ENCODE measurements at places on chromosomes 2 and 18.

GRCh38 chr2:113080134-113080533 is 12.4 kb downstream of the IL1F10 start:
- peak; percentile 61 for DNase-seq

DNA sequence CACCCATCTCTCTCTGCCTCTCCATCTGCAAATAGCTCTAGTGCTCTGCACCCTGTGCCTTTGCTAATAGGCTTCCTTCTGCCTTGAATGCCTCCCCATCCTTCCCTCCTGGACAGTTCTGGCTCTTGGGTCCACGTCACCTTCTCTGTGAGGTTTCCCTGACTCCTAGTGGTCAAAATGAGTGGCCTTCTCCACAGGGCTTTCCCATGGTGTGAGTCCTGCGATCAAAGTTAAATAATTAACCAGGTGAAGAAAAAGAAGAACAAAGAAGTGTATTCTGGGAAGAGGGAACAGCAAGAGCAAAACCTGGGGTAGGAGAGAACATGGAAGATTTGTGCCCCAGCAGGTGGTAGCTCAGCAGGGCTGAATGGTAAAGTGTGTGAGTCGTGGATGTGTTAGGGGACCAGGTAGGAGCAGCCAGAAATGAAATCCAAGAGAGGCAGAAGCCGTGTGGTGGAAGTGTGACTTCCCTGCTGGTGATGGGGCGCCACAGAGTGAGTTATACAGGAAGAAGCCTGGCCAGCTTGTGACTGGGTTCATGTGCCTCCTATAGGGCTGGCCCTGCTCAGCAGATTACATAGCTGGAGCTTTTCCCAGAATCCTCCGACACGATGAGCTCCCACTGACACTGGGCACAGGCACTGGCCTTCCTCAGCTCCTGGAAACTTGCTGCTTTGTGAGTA is 93.8 kb upstream of the LDAH start:
- DNase-seq: no peak

DNA sequence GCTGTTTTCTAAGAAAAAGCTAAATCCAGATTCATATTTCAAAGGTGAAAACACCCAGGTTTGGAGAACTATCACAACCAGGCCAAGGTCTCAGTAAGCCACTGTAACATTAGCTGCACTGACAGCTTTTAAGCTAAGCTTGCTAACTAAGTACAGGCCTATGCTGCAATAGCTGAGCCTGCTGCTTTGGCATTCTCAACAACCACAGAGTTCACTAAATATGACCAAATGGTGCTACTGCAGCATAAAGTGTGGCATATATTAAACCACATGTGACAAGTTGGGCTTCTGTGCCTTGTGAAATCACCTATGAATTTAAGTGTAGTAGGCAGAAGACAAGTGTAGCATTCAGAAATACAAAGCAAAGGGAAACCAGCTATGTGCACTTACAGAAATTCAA is 206.7 kb downstream of the TCF4 start:
- DNase-seq: no peak

- no peak for DNase-seq
These were observed 13.2 kb downstream of the TXNDC2 start for GRCh38 chr18:9898792-9899549.

DNA sequence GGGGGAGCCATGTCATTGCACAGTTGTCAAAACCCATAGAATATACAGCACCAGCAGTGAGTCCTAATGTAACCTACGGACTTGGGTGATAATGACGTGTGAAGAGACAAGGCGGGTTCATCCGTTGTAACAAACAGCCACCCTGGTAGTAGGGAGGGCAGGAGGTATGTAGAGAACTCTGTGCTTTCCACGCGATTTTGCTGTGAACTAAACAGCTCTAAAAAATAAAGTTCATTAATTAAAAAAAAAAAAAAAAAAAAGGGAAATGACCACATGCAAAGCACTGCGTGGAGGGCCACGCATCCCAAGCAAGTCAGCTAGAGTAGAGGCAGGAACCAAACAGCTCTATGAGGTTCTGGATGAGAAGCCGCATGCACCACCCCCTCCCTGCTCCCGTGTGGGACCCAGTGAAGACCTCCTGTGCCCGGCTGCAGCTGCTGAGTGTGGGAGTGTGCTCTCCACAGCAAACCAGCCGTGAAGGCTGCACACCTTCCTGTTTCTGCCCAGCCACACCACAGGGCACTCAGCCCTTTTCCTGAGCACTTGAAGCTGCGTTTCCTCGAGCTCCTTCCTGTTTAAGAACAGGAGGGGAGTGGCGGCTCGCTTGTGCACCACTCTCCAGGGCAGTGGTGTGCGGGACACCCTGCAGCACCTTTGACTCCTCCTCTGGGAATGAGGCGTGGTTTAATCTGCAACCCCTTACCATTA is 65.6 kb downstream of the ODC1 start:
- no peak for DNase-seq

DNA sequence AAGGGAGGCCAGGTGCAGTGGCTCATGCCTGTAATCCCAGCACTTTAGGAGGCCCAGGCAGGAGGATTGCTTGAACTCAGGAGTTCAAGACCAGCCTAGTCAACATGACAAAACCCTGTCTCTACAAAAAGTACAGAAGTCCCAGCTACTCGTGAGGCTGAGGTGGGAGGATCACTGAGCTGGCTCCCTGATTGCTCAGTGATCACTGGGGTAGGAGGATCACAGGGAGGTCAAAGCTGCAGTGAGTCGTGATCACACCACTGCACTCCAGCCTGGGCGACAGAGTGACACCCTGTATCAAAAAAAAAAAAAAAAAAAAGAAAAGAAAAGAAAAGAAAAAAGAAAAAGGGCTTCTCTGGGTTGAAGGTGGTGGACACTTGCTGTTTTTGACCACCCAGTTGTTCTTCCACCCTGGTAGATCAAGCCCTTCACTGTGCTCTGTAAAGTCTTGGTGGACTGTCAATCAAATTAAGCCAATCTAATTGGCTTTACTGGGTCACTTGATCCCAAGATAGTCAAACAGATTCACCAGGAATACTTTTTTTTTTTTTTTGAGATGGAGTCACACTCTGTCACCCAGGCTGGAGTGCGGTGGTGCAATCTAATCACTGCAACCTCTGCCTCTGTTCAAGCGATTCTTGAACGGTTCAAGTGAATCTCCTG is 191.6 kb downstream of the AGPS start:
- DNase-seq: no peak

DNA sequence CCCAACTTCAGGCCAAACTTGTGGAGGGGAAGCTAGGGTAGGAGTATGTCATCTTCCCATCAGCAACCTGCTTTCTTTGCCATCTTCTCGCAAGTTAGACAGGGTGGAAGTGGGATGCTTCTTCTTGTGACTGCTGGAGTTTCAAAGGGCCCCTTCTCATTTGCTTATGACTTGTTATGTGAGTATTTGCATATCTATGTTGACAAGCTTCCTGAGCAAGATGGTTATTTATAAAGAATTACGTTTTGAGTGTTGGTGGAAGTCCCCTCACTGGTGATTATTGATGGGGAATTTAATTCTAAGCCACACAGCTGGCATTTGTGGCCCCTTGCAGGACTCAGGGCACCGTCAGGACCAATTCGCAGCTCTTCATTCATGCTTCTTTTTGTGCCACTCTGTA is 791.0 kb downstream of the LRRTM4 start:
- no peak for DNase-seq

DNA sequence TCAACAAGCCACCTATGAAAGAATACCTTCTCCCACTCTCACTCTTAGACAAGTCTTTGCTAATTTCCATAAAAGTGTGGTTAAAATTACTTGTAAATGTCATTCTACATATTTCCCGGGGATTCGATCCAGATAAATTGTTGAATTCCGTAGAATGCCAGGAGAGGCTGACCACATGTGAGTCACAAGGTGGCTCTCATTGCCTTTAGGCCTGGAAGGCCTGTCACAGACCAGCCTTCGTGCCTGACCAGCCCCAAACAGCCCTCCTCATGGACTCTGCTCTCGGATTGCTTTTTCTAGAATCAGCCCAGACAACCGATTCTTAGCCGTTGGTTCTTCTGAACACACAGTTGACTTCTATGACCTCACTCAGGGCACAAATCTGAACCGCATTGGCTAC is 86.0 kb downstream of the RTN4 start:
- DNase-seq: no peak

DNA sequence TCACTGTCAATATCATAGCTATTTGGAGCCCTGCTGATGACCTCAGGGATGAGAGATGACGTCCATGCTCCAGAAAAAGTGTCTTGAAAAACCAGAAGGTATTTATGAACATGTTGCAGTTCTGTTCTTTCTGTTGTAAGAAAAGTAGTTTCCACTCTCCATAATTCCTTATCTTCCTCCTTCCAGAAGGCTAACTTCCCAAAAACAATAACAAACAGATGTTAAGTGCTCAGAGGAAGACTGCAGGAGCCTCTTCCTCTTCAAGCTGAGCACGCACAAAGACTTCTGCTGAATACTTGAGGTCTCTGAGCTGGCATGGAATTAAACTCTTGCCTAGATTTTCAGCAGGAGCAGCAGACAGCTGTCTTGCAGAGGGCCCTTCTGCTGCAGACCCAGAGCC is 434.5 kb upstream of the KLHL29 start:
- DNase-seq: no peak

DNA sequence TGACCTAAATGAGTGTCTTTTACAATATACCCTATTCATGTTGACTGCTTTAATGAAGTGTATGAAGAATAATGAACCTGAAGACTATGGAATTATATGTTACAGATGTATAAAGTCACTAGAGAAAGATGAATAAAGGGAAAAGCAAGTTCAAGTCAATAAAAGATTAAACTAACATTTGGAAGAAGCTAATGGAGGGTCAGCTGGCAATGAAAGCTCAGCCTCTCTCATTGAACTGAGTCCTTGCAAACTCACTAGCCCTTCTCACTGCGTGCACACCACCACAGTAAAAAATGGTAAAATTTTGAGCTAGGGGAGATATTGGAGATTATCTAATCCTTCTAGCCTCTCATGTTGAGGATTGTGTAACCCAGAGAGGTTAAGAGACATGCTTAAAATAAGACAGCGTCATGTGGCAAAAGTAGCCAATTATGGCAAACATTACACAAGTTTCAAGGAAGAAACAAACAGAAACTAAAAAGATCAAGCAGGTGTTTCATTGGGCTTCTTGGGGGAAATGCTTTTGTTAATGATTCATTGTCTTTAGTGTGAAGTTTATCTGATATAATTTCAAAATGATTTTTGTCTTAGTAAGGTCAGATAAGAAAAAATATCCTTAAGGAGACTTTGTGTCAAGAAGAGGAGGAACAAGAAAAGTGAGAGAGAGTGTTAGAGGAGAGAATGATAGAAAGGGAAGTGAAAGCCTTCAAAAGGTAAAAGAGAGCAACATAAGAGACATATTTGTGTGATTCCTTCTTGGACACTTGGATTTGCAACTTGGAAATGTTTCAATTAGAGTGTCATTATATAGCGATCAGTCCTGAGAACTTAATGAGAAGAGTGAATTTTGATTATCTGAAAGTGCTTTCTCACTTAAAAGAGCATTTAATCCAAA is 893.7 kb upstream of the FAM98A start:
- no peak for DNase-seq

DNA sequence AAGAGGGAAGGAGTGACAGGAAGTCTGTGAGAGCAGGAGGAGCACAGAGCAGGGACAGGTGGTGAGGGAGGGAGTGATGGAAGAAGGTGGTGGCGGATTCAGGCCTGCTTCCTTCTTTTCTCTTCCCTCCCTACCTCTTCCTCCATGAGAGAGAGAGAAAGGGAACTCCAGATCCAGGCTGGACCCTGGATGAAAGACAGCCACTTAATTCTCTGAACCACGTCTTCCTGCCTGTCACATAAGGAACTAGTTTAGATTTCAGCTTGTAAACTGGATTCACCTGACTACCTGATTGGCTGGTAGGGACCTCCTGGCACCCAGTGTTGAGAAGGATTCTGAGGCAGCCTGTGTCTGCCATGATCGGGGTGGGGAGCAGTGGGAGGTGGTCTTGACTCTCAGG is 48.9 kb downstream of the PAX8 start:
- no peak for DNase-seq

DNA sequence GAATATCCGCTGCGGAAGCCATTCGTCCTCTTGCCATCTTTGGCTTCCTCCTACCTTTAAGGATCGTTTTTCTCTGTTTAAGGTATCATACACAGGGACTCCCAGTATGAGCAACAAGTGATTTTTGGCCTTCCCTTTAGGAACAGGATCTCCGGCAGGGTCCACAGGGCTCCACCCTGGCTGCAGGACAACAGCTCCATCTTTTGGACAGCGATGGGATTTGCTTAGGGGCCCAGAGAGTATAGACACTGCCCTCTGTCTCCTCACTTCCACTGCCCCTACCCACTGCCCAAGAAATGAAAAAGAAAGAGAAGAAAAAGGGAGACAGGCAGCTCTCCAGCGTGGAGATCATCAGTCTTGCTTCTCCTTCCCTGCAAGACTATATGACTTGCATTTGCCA is 224.5 kb downstream of the UXS1 start:
- DNase-seq: peak; percentile 15

GRCh38 chr2:11410101-11410500 is 55.9 kb downstream of the E2F6 start:
- DNase-seq: no peak

- no peak for DNase-seq
These were observed 5.3 kb upstream of the DSG2 start for GRCh38 chr18:31492671-31493070.

DNA sequence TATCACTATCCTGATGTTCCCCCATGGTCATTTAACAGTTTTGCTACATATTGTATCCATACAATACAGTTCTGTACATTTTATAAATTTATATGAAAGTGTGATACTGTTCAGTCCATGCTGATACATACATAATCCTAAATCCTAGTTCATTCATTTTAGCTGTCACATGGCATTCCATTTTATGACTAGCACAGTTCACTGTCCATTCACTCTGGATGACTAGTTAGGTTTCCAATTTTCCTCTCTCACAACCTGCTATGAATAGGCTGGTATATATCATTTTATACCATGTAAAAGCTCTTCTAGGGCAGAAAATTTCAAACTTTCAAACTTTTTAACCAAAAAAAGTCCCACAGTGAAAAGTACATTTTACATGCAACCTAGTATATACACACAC is 15.2 kb downstream of the SMAD2 start:
- DNase-seq: no peak

DNA sequence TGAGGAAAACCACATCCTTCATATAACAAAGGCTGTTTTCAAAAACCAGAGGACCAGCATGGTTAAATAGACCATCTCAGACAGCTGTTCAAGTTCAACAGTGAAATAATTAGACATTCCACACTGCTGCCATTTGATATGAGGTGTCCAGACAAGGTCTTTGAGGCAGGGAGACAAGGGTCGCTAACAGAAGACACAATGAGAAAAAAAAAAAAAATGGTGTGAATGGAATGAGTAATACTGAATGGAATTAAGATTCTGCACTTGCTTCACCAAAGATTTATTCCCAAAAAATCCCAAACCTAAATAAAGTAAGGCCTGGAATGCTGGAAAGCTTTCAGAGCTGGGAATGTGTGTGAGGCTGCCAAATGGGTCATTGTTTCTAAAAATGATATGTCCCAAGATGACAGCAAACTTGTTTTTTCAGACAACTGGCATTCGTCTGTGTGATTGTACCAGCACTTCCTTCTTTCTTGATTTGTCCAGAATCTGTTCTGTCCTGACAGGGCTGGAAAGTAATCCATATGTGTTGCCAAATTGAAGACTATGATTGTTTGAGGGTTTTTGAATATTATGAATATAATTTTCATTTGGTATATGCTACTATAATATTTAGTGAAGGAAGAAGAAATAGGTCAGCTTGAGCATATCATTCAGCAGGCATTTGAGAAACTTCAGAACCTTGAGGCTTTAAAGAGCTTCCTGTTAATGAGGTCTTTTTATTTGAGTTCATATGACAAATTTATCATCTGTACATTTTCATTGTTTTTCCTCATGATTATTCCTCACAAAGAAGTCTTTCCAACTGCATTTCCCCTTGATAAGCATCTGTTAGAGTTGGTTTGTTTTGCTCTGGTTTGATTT is 85.2 kb upstream of the ITGA4 start:
- no peak for DNase-seq
